AG04449 (cell line): ENCODE measurements at places on chromosomes 12 and 14.

- no peak for DNase-seq
Measured at GRCh38 chr12:118259079-118259478, 113.6 kb downstream of the TAOK3 start.

DNA sequence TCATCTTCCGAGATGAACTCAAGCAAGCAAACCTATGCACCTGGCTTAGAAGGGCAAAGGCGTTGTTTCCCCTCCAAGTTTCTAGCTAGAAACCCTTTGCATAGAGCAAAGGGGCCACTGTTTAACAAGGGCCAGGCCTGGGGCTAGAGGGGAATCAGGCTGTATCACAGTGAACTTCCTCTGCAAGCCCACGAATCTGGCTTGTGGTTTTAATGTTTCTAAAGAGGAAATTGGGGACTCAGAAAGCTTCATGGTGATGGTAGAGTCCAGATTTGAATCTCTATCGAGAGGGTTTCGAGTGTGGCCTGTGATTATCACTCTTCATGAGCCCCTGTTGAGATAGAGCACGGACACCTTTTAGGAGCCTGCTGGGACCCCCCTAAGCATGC lies 189.9 kb downstream of the VRK1 start:
- DNase-seq, result no peak

- DNase-seq, result no peak
Measured at GRCh38 chr12:2654311-2654710, 140.5 kb upstream of the FKBP4 start.

DNA sequence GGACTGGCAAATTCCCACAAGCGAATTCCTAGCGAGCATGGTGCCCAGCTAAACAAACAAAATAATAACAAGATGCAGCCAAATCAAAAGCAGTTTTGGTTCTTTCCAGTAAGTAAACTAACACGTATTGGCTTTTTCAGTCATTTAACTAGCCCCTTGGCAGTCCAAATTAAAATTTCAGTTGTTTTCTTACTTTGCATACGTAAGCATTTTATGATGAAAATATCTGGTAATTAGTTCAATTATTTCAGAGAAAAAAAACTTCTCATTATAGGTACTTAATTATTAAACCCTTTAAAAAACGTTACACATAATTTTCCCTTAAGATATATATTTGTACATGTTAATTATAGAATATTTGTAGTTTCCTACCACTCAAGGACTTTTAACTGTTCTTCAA lies 70.1 kb downstream of the ST8SIA1 start:
- DNase-seq, result no peak

GRCh38 chr14:69532561-69533340 lies 41.9 kb downstream of the CCDC177 start:
- DNase-seq, result no peak

DNA sequence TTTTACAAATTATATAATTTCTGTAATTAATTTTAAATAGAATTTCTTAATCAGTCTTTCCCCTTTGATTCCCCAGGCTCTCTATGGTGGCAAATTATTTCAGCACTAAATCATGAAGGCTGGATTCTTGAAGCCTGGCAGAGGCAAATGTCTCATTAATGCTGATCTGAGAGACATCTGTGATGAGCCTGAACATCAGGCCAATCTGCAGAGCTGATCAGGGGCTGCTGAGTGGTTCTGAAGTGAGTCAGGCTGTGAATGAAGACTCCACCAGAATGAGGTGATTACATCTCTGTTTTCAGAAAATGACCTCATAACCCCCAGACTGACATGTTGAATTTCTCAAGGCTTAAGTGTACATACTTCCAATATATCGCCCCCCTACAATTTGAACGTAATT lies 124.2 kb upstream of the MIS18BP1 start:
- DNase-seq, result no peak

DNA sequence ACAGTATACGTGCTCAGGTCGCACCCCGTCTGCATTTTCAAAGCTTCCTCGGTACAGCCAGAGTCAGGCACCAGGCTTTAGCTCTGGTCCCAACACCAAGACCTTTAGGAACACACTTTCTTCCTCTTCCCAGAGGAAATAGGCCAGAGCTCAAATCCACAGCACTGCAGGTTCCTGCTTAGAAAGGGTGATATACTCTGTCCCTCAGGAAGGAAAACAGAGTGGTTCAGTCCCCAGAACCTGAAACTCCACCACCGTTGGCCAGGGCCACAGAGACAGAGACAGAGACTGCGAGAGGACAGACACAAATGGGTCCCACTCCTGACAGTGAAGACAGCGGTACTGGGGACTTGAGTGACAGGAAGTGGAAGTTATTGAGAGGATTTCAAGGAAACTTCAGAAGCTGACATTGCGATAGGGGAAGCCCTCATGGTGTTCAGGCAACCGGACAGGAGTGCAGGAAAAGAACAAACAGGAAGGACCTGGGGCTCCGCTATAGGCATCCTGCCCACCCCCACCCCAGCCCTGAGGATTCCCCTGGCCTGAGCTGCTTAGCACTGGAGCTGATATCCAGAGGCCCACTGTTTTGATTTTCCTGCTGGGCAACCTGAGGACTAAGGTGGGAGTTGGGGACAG lies 5.5 kb upstream of the KRT8 start:
- DNase-seq, result no peak

- DNase-seq, result no peak
Measured at GRCh38 chr14:104372390-104373054, 207.0 kb upstream of the C14orf180 start.

- no peak for DNase-seq
Measured at GRCh38 chr12:74619884-74620283, 82.2 kb downstream of the ATXN7L3B start.

DNA sequence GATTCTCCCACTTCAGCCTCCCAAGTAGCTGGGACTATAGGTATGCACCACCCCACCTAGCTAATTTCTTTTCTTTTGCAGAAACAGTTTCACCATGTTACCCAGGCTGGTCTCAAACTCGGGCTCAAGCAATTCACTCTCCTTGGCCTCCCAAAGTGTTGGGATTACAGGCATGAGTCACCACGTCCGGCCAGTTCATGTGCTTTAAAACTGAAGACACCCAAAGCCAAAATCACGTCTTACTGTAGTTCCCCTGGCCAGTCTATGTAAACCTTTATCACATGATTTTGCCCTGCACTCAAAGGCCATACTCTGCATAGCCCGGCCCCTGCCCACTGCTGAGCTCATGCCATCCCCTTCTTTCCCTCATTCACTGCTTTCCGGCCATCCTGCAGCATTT lies 4.5 kb downstream of the ALKBH2 start:
- no peak for DNase-seq

- DNase-seq, result no peak
Measured at GRCh38 chr12:92065018-92065499, 80.6 kb downstream of the BTG1 start.

GRCh38 chr14:63361790-63362189 lies 43.1 kb upstream of the GPHB5 start:
- DNase-seq, result no peak

- DNase-seq, result no peak
Measured at GRCh38 chr12:113850309-113851056, 115.6 kb downstream of the RBM19 start.

DNA sequence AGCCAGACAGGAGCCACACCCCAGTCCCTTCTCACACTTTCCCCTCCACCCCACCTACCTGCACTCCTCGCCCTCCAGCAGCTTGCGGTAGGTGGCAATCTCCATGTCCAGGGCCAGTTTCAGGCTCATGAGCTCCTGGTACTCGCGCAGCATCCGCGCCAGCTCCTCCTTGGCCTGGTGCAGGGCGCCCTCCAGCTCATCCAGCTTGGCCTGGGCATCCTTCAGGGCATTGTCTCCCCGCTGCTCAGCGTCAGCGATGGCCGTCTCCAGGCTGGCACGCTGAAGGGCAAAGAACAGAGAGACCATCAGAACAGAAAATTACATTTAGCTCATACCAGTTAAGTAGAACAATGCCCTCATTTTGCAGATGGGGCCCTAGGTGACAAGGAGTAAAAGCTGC lies 5.5 kb downstream of the KRT74 start:
- DNase-seq, result no peak

GRCh38 chr12:88329833-88330232 lies 187.7 kb downstream of the TMTC3 start:
- DNase-seq, result no peak

DNA sequence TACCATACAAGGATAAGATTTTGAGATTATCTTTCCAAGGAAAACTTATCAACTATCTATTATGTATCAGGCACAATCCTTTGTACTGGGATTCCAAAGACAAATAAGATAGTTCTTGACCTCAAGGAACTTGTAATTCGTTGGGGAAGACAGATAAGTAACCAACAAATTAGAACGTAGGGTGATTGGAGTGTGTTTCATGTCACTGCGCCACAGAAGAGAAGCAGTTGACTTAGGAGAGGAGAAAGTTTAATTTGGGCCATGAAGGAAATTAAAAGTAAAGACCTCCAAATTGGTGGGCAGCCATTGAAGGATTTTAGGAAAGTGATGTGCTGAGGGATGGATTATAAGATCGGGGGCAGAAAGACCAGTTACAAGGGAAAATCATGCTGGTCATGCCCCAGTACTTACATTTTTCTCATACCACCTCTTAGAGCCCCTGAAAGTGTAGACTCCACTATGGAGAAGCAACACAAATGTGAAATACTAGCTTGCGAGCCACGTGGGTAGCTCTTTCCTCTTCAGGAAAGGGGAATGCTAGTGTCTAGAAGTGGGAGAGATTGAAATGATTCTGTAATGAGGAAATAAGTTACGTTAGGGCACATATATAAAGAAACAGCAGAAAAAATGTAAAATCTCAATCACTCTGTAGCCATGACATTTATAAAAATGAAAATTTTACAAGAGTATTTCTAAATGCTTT lies 148.7 kb downstream of the ETV6 start:
- no peak for DNase-seq

DNA sequence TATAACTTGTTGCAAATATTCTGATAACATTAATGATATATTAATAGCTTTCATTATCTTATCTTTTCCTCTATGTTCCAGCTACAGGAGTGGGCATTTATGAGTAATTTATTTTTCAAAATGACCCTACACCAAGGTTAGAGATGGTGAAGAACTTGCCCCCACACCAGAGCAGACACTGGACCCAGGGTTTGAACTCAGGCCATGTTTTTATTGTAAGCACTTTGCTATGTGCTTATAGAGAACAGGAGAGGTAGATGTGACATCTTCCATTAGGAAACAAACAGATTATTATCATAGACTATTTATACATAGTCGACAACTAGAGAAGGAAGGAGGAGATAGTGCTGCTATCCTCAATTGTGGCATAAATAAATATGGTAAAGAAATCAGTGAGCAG lies 265.2 kb downstream of the EGLN3 start:
- no peak for DNase-seq

- DNase-seq, result no peak
Measured at GRCh38 chr12:13124656-13125505, 21.4 kb upstream of the GSG1 start.

GRCh38 chr12:107515446-107515958 lies 170.1 kb upstream of the PWP1 start:
- peak; percentile 82 for DNase-seq

- DNase-seq, result no peak
Measured at GRCh38 chr12:1844661-1845409, 24.5 kb downstream of the LRTM2 start.

DNA sequence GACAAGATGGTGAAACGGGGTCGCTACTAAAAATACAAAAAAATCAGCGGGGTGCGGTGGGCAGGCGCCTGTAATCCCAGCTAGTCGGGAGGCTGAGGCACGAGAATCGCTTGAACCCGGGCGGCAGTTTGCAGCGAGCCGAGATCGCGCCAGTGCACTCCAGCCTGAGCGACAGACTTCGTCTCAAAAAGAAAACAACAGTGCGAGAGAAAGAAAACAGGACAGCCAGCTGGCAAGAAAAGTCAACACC lies 633 bp upstream of the RNU4-2 start:
- no peak for DNase-seq

- no peak for DNase-seq
Measured at GRCh38 chr14:50688875-50689274, 20.8 kb upstream of the SAV1 start.

DNA sequence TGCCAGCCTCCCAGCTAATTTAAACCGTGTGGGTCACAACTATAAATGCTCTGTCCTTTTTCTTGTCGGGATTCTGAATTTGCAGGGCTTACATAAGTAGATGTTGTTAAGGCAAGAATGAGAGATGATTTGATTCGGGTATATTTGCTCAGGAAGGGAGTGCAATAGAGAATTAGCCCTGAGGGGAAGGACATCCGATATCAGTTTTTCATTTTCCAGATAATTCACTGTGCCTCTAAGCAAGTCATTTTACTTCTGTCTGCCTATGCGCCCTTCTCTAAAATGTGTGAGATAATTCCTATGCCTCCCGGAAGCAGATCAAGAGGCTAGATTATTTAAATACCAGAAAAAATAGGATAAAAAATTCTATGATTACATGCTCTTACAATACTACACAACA lies 300.5 kb downstream of the RMST start:
- no peak for DNase-seq
